ENCODE measurements at places on chromosomes 12 and 14.

DNA sequence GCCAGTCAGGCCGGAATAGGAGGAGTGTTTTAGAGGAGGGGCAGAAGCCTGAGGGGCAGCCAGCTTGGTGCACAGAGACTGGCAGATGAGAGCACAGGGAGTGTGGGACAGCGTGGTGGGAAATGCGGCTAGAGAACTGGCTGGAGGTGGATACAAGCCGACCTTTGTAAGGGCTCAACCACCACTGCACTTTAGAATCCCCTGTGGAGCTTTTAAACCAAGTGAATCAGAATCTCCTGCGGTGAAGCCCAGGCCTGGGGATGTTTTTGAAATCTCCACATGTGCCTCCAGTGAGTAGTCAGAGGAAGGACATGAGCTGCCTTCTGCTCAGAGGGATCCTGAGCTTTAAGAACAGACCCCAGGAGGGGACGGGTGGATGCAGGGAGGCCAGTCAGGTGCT is 10.9 kb upstream of the PCED1B start:
- no peak for DNase-seq

GRCh38 chr12:47747596-47748506 is 10.8 kb downstream of the RAPGEF3 start:
- no peak for DNase-seq

GRCh38 chr12:81811778-81812125 is 52.6 kb upstream of the PPFIA2 start:
- no peak for DNase-seq

DNA sequence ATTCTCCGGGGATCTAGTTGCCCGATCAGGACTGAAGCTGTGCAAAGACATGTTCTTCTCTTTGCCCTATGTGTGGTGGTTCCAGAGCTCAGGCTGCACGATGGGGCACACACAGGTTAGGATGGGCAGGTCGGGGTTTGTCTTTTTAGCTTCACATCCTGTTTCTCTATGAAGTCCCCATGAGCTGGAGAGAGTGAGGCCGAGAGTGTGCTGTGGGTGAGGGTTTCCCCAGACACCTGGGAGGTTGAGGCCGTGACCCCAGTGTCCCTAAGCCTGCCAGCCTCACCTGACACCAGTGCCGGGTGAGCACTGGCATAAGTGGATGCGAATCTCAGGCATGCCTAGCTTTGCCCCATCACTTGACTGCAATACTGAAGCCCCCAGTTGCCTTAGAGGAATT is 32.9 kb upstream of the IGF1 start:
- no peak for DNase-seq

- no peak for DNase-seq
Measured at GRCh38 chr14:21414137-21414631, 30.4 kb upstream of the SUPT16H start.
